ENCODE measurements at places on chromosomes 5 and 9.

GRCh38 chr9:99425923-99426842 is 204.1 kb downstream of the SEC61B start:
- no peak for DNase-seq

- peak; percentile 89 for DNase-seq
Observed at GRCh38 chr5:16465544-16466432, at the start of gene ZNF622. Gene ZNF622 (minus strand): TSS chr5:16465800. CDS start chr5:16465665, 135 bp downstream.

DNA sequence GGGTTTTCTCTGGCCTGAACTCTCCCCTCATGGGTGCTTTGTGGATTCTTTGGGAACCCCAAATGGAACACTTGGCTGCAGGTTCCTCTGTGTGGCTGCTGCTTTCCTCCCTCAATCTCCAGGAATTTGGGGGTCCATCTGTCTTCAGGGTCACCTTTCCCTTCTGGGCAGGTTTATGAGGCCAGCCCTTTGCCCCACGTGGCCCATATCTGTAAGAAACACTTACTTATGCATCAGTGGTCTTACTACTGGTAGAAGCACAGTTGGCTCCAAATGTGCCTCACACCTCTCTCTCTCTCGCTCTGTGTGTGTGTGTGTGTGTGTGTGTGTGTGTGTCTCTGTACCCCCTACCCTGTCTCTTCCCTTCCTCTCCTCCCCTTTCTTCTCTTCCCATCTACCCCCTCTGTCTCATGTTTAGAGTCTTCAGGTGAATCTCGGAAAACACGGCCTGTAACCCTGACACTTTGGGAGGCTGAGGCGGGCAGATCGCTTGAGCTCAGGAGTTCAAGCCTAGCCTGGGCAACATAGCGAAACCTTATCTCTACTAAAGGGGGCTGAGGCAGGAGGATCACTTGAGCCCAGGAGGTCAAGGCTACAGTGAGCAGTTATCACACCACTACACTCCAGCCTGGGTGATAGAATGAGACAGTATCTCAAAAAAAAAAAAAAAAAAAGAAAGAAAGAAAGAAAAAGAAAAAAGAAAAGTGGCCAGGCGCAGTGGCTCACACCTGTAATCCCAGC is 26.8 kb downstream of the C5orf15 start:
- no peak for DNase-seq

- DNase-seq, result no peak
Observed at GRCh38 chr5:100472091-100472490, 63.1 kb upstream of the FAM174A start.

GRCh38 chr9:98365227-98365669 is 109.8 kb upstream of the TBC1D2 start:
- peak; percentile 13 for DNase-seq

- no peak for DNase-seq
Observed at GRCh38 chr5:109304309-109304708, 105.5 kb downstream of the PJA2 start.

- no peak for DNase-seq
Observed at GRCh38 chr9:98132158-98132557, 13.1 kb upstream of the TRIM14 start.

GRCh38 chr5:112865128-112865527 is 4.0 kb downstream of the SRP19 start:
- DNase-seq, result no peak

DNA sequence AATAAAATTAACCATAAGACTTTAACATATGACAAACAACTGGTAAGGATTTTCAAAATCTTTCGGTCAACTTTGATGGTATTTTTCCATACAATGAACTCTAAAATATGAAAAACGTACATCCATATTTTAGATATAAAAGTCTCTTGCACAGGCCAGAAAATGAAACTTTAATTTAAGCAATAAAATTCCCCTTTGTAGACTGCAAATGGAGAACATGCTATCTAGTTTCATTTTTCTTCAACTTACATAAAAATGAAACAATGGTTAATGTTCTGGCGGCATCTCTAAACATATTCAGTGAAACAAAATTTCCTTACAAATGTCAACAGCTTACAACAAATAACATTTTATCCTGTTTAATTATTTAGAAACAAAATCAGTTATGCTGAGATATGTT is 84.0 kb downstream of the USP20 start:
- DNase-seq, result no peak

GRCh38 chr5:158848634-158849033 is 251.1 kb downstream of the EBF1 start:
- DNase-seq, result no peak

GRCh38 chr5:61701877-61702602 is 370.0 kb downstream of the ZSWIM6 start:
- no peak for DNase-seq

DNA sequence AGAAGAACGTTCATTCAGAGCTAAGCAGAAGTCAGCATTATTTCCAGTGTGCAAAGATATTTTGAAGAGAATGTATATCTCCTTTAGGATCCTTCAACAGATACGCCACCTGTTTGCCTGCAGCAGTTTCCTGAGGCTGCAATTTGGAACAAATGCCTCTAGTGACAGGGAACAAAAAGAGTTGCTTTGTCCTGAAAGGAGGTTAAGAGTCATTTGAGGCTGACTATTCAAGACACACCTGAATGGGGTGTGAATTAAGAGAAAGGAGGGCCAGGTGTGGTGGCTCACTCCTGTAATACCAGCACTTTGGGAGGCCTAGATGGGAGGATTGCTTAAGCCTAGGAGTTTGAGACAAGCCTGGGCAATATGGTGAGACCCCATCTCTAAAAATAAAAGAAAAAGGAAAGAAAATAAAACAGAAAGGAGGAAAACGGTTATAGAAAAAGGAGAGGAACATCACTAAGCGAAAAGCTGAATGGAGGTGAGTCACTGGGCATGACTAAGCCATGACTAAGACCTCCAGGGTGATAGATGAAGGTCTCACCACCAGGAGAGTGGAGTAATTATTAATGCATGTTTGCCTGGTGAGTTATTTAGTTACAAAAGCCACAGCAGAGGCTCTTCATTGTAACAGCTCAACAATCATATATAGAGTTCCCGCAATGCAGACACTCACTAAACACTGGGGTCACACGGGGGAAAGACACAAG is 255.2 kb upstream of the TNC start:
- DNase-seq, result peak; percentile 25

- no peak for DNase-seq
Observed at GRCh38 chr5:150612405-150612804, 28.1 kb upstream of the SYNPO start.

DNA sequence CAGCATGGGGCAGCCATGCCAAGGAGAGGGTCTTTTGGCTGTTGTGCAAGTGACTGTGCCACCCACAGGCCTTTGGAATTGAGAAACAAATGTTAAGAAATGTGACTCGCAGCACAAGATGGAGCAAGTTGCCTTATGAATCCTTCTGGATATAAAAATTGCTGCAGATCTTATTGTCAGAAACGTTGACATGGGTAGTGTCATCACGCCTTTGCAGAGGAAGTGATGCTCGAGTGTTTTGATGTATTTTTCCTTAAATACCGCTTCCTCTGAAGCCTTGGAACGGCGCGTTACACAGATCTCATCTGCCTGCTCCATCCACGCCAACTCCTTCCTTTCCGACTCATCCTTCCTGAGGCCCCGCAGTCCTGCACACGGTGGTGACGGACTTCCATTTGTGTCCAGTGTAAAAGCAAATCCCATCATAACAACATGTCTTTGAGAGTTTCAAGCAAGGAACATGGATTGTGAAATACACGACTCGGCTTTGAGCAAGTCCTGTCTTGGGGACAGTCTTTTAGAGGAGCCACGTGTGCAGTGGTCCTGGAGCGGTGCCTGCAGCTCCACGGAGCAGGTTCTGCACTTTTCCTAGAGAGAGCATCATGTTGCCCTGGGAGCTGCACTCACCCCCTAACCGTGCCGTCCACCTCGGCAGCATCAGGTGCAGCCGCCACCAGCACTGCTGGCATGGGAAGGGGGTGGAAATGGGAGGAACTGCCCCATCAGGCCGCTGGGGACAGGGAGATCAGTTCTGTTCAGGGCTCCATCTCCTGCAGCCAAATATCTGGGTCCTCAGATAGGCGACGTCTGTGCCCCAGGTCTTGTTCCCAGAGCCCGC is 15.1 kb downstream of the ROPN1L start:
- no peak for DNase-seq

- DNase-seq, result no peak
Observed at GRCh38 chr9:89667726-89668125, 62.9 kb downstream of the GADD45G start.

DNA sequence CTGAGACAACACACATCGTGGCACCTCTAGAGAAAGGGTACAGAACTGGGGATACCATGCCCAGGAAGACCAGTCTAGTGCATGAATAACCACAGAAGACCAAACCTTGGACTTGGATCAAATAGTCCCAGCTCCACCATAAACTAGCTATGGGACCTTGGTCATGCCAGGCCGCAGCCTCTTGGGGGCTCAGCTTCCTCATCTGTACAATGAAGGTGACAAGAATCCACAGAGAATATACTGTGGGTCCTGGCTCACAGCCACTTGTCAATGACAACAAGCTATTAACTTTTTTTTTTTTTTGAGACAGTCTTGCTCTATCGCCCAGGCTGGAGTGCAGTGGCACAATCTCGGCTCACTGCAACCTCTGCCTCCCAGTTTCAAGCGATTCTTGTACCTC is 3.9 kb downstream of the KYAT1 start:
- DNase-seq, result no peak

GRCh38 chr5:146785065-146785464 is 93.5 kb downstream of the PPP2R2B start:
- DNase-seq, result no peak

DNA sequence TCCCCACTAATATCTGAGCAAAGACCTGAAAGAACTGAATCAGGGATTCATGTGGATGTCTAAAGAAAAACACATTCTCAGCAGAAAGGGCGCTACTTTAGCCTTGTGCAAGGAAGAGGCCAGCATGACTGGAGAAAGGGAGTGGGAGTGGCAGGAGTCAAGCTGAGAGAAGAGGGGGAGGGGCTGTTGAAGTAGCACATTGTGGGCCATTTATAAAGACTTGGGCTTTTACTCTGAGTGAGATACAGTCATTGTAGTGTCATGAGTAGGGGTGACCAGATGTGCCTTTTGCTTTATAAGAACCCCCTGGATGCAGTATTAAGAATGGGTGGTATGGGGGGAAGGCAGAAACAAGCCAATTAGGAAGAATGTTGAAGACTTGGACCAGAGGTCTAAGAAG is 452.8 kb downstream of the ENC1 start:
- no peak for DNase-seq

GRCh38 chr9:129746092-129746777 is 6.6 kb downstream of the PTGES start:
- DNase-seq, result no peak

DNA sequence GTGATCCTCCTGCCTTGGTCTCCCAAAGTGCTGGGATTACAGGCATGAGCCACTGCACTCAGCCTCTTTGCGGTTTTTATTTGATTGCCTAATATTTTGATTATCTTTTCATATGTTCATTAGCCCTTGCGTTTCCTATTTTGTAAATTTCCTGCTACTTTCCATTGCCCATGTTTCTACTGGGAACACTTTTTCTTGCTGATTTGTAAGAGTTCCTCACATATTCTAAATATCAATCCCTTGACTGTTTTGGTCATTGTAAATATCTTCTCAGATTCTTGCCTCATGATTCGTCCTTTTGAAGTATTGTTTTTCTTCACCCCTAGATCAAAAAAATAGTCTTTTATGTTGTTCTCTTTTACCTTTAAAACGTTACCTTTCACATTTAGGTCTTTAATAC is 37.9 kb upstream of the TTC1 start:
- no peak for DNase-seq

DNA sequence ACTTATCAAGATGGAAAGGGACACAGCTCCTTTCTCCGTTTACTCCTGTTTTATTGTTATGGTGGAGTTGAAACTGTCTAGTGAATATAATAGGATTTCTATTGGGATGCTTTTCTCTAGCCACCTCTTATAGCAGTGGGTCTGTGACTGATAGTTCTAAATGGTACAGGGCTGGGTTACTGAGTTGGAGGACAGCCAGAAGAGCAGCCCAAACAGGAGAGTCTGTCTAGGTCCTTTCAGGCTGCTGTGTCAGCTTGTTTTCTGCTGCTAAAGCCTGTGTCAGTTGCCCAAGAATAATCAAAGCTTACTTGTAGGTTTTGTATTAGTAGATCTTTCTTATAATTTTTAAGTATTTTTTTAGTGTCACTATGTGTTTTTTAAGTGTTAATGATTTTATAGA is 356.0 kb upstream of the SEMA6A start:
- DNase-seq, result no peak

DNA sequence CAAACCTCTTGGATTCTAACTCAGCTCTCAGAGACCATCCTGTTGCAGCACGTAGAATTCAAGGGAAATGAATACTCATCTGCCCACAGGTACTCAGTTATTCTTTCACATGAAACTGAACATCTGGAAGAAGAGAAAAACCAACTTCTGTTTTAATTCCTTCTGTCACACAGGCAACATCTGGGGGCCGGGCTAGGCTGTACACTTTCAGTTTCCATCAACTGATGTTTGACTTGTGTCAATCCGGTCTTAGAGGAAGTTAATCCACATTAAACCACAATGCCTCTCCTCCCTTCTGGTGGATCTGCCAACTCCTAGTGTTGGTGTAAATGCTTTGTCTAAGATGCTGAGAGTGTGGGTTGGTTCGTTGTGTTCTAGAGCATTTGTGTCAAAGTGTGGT is 17.6 kb downstream of the DMRT3 start:
- DNase-seq, result no peak

DNA sequence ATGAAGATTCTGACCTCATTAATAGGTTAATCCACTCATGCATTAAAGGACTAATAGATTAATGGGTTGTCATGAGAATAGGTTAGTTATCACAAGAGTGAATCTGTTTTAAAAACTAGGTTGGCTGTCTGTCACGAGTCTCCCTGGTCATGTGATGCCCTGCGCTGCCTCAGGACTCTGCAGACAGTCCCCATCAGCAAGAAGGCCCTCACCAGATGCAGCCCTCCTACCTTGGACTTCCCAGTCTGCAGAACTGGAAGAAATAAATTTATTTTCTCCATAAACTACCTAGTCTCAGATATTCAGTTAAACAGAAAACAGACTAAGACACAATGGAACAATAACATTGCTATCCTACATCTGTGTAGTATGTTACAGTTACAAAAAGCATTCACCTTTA is 227.4 kb downstream of the ASTN2 start:
- DNase-seq, result no peak

DNA sequence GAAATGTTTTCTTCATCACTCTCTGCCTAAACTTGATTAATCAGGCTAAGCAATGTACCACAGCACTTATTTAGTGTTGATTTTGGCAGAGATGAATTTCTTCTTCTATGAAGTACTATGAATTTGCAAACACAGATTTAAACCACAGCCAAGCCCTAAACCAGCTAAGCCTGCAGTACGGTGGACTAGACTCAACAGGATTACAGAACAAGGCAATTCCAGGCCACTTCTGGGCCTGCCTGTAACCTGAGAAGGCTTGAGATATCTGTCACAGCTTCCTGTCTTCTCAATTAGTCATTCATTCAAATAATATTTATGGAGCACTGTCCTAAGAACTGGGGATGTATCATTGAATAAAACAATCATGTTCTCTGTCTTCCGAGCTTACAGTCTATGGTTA is 32.4 kb upstream of the CAST start:
- DNase-seq, result no peak

GRCh38 chr5:176671890-176672747 is 24.8 kb downstream of the TSPAN17 start:
- no peak for DNase-seq

Measured in activated T-cell treated with anti-CD3 and anti-CD28 coated beads, Interleukin-2, amount 50 U/mL, for 72 hours (primary cell).